Regular cardiac myocyte (primary cell): ENCODE measurements at places on chromosomes 2 and 18. TPM values are rescaled to one million over a fixed set of nuclear protein-coding genes. Genes with fewer than 3 reads are reported as not detected.

GPATCH11 gene
- 7.0 and 10.9 TPM in 2 replicates for total RNA-seq

ARID5A gene
- 2.7 and 7.9 TPM in 2 replicates for total RNA-seq

PID1 gene
- total RNA-seq, result 6.9 and 22.8 TPM in 2 replicates

CCDC68 gene
- total RNA-seq, result 5.0 and 5.9 TPM in 2 replicates

UGT1A8 gene
- not detected in 2 replicates for total RNA-seq

KCNG2 gene
- 0.19 and 1.1 TPM in 2 replicates for total RNA-seq

TRAK2 gene
- 54.4 and 61.9 TPM in 2 replicates for total RNA-seq

PHLPP1 gene
- total RNA-seq, result 4.2 and 4.6 TPM in 2 replicates

DYNC1I2 gene
- total RNA-seq, result 125 and 167 TPM in 2 replicates

IL37 gene
- total RNA-seq, result not detected in 2 replicates

REEP1 gene
- under 0.01 and 0.28 TPM in 2 replicates for total RNA-seq

SULT6B1 gene
- total RNA-seq, result not detected in 2 replicates

CCDC85A gene
- total RNA-seq, result 0.28 and 5.4 TPM in 2 replicates

SNED1 gene
- total RNA-seq, result 4.6 and 10.7 TPM in 2 replicates

DNAJC27 gene
- total RNA-seq, result 1.9 and 5.6 TPM in 2 replicates

COBLL1 gene
- total RNA-seq, result 7.7 and 20.9 TPM in 2 replicates

RAX gene
- total RNA-seq, result not detected in 2 replicates

RBM44 gene
- total RNA-seq, result 0.19 and 0.56 TPM in 2 replicates

PTGR3 gene
- 6.8 and 24.3 TPM in 2 replicates for total RNA-seq

TUBA3E gene
- total RNA-seq, result not detected in 2 replicates

CABLES1 gene
- 14.6 and 18.6 TPM in 2 replicates for total RNA-seq

KCNE4 gene
- total RNA-seq, result 45.4 and 151 TPM in 2 replicates

IL1B gene
- total RNA-seq, result 150 and 229 TPM in 2 replicates

SEMA4F gene
- 8.1 and 12.4 TPM in 2 replicates for total RNA-seq

LYG2 gene
- total RNA-seq, result not detected in 2 replicates

REG1B gene
- not detected in 2 replicates for total RNA-seq

WDR7 gene
- 18.2 and 25.4 TPM in 2 replicates for total RNA-seq

DSC3 gene
- under 0.01 and 0.19 TPM in 2 replicates for total RNA-seq

TSPYL6 gene
- not detected in 2 replicates for total RNA-seq

PAX8 gene
- 0.38 and 1.1 TPM in 2 replicates for total RNA-seq

GAL3ST2 gene
- total RNA-seq, result 0.19 and 0.85 TPM in 2 replicates

HOXD13 gene
- total RNA-seq, result not detected in 2 replicates

POTEJ gene
- total RNA-seq, result not detected in 2 replicates

CROCC2 gene
- total RNA-seq, result not detected in 2 replicates

VWC2L gene
- not detected in 2 replicates for total RNA-seq

KYNU gene
- 0.38 and 2.8 TPM in 2 replicates for total RNA-seq

KLHL30 gene
- 1.7 and 9.9 TPM in 2 replicates for total RNA-seq

ACKR3 gene
- total RNA-seq, result 0.58 and 5.4 TPM in 2 replicates

BOLL gene
- total RNA-seq, result not detected in 2 replicates

SH3RF3 gene
- 2.8 and 2.9 TPM in 2 replicates for total RNA-seq

LOXHD1 gene
- total RNA-seq, result not detected in 2 replicates

ABCB11 gene
- not detected in 2 replicates for total RNA-seq

MEP1B gene
- under 0.01 TPM in 1 of 2 replicates, not detected in the other for total RNA-seq

IER3IP1 gene
- 21.4 and 28.2 TPM in 2 replicates for total RNA-seq

GCKR gene
- 1.1 and 1.9 TPM in 2 replicates for total RNA-seq

MYOM1 gene
- total RNA-seq, result 0.38 and 5.6 TPM in 2 replicates

VIT gene
- total RNA-seq, result 0.19 and 0.85 TPM in 2 replicates

TFCP2L1 gene
- total RNA-seq, result 0.19 and 0.28 TPM in 2 replicates

USP14 gene
- 24.0 and 26.1 TPM in 2 replicates for total RNA-seq

FARSB gene
- 10.1 and 29.5 TPM in 2 replicates for total RNA-seq

CHRND gene
- total RNA-seq, result not detected in 2 replicates

TEKT4 gene
- total RNA-seq, result not detected in 2 replicates

GULP1 gene
- 38.7 and 38.9 TPM in 2 replicates for total RNA-seq

IL36B gene
- not detected in 2 replicates for total RNA-seq

MYO1B gene
- total RNA-seq, result 241 and 418 TPM in 2 replicates

SOS1 gene
- total RNA-seq, result 7.9 and 8.5 TPM in 2 replicates
